ENCODE measurements at places on chromosomes 13 and 19. TPM values are rescaled to one million over a fixed set of nuclear protein-coding genes. Genes with fewer than 3 reads are reported as not detected.

The SHISA7 gene
- total RNA-seq, result 0.59 TPM

The IZUMO2 gene
- not detected for total RNA-seq

The CEACAM21 gene
- total RNA-seq, result 1.1 TPM

The ERICH4 gene
- total RNA-seq, result not detected

GRCh38 chr19:42246143-42246921 is 3.9 kb upstream of the GSK3A start:
- DNase-seq, result no peak

GRCh38 chr19:28293685-28294084 is 919.3 kb downstream of the UQCRFS1 start:
- no peak for DNase-seq

DNA sequence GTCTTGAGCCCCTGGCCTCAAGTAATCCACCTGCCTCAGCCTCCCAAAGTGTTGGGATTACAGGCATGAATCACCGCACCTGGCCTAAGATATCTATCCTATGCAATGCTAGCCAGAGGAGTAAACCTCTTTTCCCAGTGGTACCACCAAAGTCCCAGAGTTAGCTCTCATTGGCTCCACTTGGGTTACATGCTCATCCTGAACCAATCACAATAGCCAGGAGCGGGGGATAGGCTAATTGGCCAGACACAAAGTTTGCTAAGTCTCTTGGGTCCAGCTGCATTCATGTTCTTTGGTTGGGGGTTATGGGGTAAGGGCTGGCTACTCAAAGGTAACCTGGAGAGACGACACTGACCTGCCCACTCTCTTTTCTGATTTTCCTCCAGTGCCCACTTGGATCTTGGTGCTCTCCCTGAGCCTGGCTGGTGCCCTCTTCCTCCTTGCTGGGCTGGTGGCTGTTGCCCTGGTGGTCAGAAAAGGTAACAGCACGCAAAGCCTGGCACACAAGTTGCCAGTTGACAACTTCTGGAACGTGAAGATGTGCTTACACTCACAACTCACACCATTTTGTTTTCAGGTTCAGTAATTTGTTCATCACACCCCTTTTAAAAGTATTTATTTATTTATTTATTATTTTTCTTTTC is 7.8 kb downstream of the C19orf38 start:
- no peak for DNase-seq

DNA sequence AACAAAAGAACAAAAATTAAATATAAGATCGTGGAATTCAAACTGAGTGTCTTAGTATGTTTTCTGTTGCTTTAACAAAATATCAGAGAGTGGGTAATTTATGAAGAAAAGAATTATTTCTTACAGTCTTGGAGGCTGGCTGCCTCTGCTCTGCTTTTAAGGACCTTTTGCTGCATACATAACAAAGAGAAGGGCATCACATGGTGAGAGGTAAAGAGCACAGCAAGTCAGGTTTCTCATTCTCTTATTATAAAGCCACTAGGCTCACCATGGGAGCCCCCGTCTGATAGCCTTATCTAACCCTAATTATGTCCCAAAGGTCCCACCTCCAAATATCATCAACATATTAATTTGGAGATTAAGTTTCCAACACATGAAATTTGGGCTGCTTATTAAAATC is 231.3 kb downstream of the SLITRK6 start:
- no peak for DNase-seq

DNA sequence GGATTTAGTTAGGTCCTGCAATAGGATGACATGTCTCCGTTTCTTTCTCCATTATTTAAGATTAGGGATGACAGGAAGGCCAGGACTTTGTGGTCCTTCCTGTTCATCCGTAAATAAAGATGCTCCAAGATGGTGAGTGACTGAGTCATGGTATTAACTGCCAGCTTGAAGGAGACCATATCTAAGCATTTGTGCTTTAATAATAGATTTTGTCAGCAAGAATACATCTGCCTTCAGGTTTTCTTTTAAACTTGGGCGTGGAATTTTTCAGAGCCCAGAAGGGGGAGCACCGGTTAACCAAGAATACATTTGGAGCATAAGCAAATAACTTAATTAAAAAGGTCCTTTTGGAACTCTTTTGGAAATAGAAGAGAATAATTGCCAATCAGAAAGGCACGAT is 68.2 kb downstream of the ARHGAP35 start:
- no peak for DNase-seq

DNA sequence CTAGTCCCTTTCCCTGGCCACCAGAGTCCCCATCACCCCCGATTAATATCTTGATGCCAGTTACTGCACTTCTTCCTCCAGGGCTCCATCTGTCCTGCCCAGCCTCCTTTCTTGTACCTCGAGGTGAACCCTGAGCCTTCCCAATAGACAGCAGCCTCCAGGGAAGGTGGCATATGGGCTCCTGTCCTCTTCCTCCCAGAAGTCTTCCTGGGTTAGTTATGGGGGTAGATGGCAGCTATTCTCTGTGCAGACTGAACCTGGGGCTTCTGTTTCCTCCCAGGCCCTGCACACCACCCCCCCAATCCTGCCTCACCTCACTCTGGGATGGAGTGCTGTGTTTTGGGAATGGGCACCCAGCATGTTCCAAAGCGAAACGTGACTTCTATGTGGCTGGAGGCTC is 2.6 kb downstream of the RNF225 start:
- DNase-seq, result no peak

- DNase-seq, result no peak
Observed at GRCh38 chr13:41137241-41137640, 4.6 kb upstream of the KBTBD6 start.

- no peak for DNase-seq
Observed at GRCh38 chr19:17616961-17617806, 61.7 kb downstream of the COLGALT1 start.
